ENCODE measurements at places on chromosomes 16 and 17.

- DNase-seq: no peak
Measured at GRCh38 chr16:30923554-30924075, at the start of gene FBXL19. Gene FBXL19 (plus strand): TSS chr16:30923572. CDS start chr16:30925755, 2,183 bp downstream.

- DNase-seq: no peak
Measured at GRCh38 chr16:56830669-56831068, 34.3 kb upstream of the SLC12A3 start.

DNA sequence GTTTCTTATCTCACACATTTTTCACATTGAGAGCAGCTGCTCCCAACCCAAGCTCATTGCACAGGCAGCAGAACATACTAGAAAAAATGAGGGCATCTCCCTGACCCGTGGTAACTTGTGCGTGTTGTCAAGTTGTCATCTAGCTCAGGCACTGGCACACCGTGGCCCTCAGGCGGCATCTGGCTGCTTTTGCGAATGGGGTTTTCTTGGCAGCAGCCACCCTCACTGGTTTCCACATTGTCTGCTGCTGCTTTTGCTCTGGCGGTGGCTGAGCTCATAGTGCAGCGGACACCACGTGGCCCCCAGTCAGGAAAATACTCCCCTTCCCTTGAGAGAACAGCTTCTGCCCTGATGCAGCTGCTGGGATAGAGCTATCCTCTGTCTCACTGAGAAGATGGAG is 9.4 kb upstream of the TEDC2 start:
- no peak for DNase-seq

GRCh38 chr16:71540-72401 is 660 bp downstream of the RHBDF1 start:
- DNase-seq: no peak

GRCh38 chr16:10619271-10619849 is 39.0 kb upstream of the EMP2 start:
- DNase-seq: peak; percentile 2

DNA sequence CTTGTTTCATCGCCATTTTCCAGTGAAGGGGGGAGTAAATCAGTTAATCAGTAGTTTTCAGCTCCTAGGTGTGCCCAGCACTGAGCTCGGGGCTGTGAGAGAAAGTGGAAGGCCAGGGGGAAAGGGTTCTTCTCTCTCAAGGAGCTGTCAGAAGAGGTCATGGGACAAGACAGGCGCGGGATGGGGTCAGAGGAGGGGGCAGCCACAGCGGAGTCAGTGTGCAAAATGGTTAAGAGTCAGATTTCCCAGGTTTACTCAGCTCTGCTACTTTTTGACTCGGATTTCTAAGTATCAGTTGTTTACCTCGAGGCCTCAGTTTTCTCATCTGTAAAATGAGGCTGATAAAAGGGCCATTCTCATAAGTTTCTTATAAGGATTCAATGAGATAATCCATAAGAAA is 4.3 kb upstream of the XYLT1 start:
- DNase-seq: no peak

DNA sequence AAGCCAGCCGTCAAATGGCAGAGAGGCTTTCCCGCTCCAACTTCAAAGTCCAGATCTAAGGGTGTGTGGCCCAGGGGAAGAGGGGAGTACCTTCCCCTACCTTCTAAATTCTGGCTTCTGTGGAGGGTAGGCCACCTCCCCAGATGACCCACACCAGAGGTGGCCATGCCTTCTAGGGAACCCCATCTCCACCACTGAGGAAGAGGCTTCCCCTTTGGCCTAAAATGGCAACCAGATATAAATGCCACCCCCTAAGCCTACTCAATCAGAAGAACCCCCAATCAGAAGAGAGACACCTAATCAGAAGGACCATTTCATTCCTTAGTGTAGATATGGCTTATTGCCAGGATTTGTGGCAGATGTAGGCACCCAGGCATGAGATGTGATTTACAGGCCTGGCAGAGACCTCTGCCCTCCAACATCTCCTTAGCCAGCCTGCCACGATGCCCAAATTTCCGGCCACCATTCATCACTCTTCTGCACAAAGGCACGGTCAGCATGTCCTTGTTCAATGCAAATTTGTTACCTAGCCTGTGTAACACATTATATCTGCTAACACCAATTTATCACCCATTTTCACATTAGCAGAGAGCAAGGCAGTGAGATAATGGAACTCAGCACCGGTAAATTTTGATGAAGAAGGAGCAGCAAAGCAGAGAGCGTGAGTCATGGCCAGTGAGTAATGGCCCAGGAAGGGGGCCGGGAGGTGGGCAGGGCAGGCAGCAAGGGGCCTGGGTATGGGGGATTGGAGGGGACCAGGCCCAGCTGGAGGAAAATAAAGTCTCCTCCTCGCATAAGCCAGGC is 1.2 kb upstream of the MGAT5B start:
- DNase-seq: no peak

GRCh38 chr17:64369007-64369893 is 21.4 kb downstream of the PECAM1 start:
- DNase-seq: no peak

DNA sequence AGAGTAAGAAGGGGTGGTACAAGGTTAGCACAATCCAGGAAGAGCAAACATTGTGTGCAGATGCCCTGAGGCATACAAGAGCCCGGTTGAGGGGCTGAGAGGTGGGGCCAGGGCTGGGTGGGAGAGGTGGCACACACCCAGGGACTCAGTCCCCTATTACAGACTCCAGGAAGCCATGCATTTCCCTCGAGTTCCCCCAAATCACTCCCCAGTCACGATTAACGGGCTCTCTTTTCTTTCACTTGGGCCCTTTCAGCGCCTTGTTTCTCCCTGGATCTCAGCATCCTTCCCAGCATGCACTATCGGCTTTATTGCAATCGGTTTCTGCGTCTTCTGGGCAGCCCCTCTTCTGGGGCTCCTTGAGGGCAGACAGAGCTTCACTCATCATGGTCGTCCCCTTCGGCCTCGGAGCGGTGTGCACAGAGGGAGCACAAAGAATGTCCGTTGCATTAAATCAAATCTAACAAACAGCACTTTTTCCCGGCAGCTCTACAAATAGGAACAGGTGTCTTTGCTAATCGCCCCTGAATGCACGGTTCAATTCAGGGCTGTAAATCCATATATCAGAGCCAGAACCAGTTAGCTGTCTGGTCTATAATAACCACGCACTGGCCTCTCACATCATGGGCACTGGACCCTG is 184.6 kb upstream of the HSBP1 start:
- no peak for DNase-seq

DNA sequence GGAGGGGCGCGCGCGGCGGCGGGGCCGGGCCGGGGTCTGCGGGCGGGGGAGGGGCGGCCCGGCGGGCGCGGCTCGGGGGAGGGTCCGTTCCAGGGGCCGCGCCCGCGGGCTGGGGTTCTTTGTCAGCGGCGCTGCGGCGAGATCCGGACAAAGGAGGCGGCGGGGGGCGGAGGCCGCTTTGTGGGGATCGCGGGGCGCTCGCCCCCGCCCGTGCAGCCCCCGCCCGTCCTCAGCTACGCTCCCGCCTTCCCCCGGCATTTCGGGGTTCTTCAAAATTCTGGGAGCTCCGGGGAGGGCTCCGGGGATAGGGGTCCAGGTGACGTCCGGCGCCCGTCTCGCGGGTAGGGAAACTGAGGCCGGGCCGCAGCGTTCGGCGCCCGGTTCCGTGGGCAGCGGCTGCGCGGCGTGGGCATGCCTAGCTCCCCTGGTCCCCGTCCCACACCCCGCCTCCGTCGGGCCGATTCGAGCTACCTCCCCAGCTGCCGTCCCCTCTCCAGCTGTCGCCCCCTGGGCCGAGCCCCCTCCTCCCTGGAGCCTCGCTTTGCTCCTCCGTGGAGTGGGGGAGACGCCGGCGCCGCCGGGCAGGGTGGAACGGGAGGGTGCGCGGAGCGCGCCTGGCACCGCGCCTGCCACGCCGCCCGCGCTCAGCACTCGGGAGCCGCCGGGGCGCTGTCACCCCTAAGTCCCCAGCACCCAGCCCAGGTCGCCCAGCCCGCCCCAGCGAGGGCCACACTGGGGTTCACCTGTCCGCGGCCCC is 546 bp downstream of the SNN start:
- DNase-seq: no peak

DNA sequence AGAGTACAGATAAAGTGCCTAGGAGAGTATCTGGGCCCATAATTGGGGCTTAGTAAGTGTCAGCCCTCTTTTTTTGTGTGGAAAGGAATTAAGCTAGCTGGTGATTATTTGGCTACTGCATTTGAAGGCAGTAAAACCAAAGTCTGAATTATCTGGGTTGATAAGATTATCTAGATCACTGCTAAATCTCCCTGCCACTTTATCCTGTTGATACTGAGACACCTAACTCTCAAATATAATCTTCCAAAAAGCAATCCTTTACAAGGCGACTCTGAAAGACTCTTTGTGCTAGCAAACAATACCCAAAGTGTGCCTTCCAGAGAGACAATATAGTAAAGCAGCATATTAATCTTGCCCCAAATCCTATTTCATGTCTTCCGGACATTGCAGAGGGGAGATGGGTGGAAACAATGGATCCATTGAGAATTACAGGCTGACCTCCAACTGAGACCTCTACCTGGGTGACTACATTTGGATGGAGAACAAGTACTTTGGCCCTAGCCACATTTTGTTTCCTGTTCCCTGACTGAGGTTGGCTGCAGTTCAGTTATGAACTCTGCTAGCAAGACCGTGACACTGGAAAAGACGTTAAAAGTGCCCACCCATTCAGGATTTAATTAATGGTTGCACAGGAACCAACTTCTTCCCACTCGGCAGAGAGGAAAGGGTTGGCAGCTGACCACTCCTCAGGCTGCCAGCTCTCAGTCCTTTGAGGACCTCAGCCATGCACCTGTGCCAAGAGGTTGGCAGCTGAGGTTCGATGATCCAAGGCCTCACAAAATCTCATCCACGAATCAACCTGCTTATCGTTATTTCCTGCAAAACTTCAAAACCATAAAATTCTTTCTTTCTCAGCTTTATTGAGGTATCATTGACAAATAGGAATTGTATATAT is 72.6 kb downstream of the SYCE1L start:
- no peak for DNase-seq

DNA sequence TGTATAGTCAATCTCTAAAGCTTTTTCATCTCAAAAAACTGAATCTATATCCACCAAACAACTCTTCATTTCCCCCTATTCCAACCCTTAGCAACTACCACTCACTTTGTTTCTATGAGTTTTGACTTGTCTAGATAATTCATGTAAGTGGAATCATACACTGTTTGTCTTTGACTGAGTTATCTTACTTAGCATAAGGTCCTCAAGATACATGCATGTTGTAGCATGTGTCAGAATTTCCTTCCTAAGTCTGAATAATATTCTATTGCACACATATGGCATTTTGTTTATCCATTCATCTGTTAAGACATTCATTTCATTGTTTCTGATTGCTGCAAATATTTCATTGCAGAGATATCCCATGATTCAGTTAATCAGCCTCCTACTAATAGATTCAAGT is 72.2 kb downstream of the SSH2 start:
- DNase-seq: no peak
